Lower lobe of right lung (tissue), 2 donors: ENCODE measurements at places on chromosomes 4 and X.
A peak's percentile ranks its signal among the peaks of the same experiment; 100 is the strongest.

DNA sequence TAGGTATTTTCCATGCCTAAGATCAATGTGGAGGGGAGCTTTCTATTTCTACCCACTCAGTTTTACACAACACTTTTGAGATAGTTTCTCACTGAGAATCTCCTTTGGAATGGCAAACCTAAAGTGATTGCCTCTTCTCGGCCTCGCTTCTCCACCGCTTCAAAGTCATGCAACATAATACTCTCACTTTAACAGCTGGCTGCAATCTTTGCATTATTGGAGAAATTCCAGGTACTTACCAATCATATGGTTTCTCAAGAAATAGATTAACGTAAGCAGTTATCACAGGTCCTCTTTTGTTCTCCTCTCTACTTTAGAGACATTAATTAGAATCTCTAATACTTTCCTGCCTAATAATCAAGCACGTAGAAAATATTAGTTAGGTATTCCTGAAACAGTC, 3.7 kb upstream of the IL13RA2 start:
- DNase-seq, result no peak

- no peak for DNase-seq
Observed at GRCh38 chrX:66200855-66201795, 37.1 kb downstream of the HEPH start.

DNA sequence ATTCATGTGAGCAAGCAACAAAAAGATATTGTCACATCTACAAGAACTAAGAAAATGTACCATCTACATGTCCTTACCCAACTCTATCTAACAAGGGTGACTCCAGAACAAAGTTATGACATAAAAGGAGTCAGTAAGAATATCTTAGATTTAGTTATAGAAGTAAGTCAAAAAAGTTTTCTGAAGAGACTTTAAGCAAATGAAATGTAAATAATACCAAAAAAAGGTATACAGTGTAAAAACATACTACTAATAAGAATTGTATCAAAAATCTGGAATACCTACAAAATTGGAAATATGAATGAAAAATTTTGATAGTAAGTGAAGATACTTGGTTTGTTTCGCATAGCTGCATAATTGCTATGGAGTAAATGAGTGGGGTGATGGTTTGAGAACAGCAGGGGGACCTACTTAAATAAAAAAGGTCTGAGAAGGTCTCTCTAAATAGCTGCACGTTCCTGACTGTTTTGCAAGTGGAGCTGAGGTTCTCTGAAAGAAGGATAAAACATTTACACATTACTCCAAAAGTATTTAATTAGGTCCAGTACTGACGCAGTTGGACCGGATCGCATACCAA, 51.0 kb upstream of the ENPP6 start:
- no peak for DNase-seq

DNA sequence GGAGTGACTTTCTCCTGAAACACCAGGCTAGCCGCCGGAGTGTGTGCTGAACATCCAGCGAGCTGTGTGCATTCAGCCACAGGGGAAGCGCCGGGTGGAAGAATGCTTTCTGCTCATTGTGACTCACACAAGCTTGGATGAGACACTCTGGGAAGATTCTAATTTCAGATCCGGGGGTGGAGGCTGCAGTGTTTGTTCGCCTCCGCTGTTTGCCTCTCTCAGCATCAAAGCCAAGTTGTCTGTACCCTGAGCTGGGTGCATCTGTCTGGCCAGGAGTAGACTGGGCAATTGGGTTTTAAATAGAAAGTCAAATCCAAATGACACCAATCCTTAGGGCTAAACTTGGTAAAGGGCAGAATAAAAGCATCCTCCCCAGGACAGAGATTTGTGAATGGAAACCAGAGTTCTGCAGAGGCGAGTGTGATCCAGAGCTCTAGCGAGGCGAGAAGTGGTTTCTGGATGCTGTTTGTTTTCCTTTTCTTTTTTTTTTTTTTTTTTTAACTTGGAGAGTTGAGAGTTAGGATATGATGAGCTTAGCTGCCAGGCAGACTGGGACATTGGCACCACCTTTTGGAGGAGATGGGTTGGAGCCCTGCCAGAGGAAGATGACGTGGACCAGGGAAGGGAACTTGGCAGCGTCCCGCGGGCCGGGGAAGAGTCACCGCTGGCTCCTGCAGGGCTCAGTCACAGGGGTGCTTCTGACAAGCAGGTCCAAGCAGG, 196.0 kb upstream of the PSAPL1 start:
- DNase-seq, result peak; percentile 50

DNA sequence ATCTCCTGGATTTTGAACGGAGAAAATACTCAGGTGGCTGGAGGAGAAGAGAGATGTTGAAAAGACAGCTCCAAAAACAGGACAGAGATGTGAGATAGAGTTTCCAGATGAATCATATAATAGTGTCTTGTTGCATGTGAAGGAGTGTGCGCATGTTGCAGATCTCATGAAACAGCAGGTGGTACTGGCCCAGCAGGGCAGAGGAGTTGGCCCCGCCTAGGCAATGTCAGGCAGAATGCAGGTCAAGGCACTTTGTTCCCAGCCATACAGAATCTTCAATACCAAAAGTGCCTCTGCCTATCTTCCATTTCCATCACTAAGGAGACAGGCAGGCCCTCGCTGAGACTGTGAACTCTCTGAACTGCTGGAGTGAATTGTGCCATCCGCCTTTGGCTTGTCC, 63.9 kb upstream of the FAT1 start:
- no peak for DNase-seq

- no peak for DNase-seq
Observed at GRCh38 chr4:13530823-13531624, 13.3 kb downstream of the NKX3-2 start.

DNA sequence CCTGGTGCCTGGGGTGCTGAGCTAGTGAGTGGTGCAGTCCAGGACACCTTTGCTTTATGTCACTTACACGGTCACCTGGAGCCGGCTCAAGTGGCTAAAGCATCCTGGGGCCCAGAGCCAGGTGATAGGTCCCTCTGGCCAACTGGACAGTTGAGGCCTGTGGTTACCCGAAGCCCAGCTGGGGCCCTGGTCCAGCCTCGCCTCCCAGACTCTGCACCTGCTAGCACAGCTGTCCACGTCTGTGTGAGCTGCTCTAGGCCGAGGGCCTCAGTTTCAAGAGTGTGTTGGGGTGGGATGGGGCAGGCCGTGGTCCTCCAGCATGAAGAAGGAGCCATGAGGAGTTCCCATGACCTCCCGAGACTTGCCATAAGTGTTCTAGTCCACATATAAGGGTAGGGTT, 7.7 kb upstream of the ADD1 start:
- no peak for DNase-seq

GRCh38 chrX:119655125-119655524, 37.8 kb downstream of the SEPTIN6 start:
- no peak for DNase-seq

DNA sequence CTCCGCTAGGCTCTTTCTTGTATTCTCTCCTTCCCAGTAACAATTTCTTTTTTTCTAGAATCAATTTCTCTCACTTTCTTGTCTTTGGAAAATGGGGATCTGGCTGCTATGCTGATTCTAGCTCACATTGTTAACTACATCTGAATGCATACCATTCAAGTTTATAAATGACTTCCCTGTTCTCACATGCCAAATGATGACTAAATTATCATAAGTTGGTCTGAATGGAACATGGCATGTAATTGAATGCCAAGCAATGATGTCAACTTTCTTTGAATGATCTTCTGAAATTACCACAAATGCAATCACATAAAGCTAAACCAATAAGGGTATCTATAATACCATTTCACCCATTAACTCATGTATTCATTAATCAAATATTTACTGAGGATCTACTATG, 2.7 kb upstream of the ITM2A start:
- no peak for DNase-seq

DNA sequence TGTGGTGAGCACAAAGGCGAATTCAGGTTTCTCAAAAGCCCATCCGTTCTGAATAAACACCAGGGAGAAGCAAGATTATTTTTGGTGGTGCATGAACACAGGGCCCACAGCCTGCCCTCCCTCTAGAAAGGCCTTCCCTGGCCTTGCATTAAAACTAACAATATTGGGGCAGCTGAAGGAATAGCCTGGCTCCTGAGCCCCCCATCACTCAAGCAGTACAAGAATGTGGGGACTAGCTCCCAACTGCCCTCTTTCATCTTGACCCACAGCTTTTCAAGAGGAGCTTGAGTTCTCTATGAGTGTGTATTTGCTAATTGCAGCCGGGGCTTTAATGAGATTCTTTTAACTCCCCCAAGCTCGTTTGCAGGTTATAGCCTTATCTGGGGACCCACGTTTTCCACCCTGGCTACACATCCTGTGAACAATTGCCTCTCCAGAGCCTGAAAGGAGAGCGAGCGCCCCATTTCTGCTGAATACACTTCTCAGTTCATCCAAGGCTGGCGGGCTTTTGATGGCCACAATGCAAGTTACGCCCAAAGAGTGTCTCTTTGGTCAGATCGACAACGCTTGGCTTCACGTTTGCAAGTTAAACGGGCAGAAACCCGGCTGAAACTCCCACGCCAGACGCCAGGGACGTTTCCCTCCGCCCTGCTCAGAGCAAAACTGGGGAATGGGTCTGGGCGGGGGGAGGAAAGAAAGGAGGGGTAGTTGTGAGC, 4.7 kb upstream of the GSX2 start:
- no peak for DNase-seq

DNA sequence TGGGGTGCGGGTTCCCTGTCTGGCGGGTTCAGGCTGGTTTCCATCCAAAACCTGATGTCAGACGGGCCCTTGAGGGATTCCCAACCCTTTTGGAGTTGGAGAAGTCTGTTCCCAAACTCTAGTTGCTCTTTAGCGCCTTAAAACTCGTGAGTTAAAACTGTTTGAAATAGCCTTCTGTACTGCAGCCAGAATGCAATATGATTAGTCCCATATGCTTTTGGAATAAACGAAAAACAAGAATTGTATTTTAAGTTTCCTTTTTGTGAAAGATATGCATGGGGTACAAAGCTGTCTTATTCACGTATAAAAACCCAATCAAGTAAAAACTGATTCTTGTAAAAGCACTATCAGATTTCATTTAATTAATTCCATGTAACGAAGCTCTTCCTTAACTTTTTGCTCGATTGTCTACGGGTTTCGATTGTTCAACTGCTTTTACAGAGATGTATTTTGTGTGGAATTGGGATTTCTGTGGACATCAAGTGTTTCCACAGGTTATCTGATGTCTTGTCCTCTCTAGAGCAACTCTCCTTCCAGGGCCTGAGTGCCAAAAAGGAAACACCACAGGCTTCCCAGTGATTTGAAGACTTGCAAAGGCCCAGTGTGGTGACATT, 49.5 kb downstream of the CLDN34 start:
- DNase-seq, result no peak

- no peak for DNase-seq
Observed at GRCh38 chr4:126306152-126306869, 991.6 kb downstream of the FAT4 start.

DNA sequence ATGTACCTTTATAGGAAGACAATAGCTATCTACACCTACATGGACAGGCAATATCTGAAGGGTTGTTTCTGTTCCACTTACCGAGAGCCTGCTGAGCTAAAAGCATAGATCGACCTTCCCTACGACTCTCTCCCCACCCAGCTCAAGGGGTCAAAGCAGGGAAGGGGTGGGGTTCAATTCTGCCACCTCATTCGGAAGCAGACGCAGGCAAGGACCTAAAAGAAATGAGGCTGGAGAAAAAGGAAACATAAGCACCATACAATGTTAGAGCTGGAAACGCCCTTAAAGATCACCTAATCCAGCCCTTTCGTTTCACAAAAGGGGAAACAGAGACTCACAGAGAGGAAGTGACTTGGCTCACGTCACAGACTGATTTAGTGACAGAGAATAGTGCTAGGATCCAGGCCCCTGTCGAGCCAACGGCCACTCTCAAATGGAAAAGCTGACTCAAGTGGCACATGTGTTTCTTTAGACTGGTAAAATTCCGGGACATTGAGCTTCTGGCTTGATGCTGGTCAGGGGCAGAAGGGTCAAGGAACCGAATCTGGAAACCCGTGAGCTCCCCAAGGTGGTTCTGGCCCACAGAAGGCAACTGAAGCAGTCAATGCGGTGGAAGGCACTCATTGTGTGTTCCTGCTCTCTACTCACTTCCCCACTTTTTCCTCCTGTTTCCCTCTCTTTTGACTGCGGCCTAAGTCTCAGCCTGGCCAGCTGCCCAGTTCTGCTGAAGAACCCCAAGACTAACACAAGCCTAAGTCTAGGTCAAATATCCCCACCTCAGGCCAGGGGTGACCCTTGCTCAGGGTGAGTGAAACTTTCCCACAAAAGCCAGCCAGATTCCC, 7.5 kb downstream of the SEPTIN6 start:
- DNase-seq, result no peak

DNA sequence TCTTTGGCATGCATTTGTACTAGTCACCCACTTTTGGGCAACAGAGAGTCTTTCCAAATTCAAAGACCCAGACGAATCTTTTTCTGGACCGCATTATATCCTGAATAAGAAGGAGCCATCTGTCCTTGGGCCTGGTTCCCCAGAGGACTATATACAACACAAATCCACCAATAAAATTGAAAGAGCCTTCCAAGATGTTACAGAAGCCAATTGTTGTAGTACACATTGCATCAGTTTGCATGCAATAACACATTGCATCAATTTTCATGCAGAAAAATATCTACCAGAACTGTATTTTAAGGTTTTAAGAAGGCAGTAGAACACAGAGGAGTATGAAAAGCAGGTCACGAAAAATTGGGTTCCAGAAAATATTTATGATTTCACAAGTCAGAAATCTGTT, 203.2 kb downstream of the HTR2C start:
- DNase-seq, result no peak
